ENCODE measurements at places on chromosomes 1 and 21. TPM values are rescaled to one million over a fixed set of nuclear protein-coding genes. Genes with fewer than 3 reads are reported as not detected.

Gene DIO1
- total RNA-seq, result not detected

Gene PRR9
- total RNA-seq, result not detected

Gene C8A
- total RNA-seq, result not detected

DNA sequence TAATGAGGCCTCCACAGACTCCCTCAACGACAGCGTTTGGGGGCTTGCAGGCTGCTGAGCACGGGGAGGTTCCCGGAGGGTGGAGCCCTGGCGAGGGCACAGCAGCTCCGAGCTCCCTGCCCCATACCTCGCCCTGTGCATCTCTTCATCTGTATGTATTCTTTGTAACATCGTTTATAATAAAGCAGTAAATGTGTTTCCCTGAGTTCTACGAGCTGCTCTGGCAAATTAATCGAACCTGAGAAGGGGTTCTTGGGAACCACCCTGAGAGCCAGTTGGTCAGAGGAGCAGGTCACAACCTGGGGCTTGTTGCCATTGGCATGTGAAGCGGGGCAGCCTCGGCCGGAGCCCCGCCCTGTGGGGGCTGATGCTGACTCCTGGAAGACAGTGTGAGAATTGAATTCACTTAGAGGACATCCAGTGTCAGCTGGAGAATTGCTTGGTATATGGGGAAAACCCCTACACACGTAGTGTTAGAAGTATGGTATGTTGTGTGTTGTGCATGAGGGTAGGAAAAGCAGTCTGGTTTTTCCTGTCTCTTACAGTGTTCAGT, 11.5 kb downstream of the SLC37A1 start:
- peak; percentile 16 for DNase-seq
- H3K27me3 ChIP-seq, result peaks cover 12% of the 10 kb centered on the region
- no peak overlapping the region for H3K4me3 ChIP-seq
- H3K36me3 ChIP-seq, result no peaks in the 10 kb centered on the region
- H3K27ac ChIP-seq, result no peak overlapping the region

GRCh38 chr1:8941906-8942305, 3.8 kb upstream of the CA6 start:
- H3K27ac ChIP-seq, result peak overlapping the region; percentile 29
- DNase-seq, result peak; percentile 88
- peaks cover 4% of the 10 kb centered on the region for H3K4me1 ChIP-seq
- H3K27me3 ChIP-seq, result no peaks in the 10 kb centered on the region
- no peak overlapping the region for H3K4me3 ChIP-seq
- no peaks in the 10 kb centered on the region for H3K36me3 ChIP-seq

Gene SERPINC1
- total RNA-seq, result not detected

Gene SPATA45
- total RNA-seq, result not detected

Gene UTS2
- not detected for total RNA-seq

- H3K36me3 ChIP-seq, result no peaks in the 10 kb centered on the region
- peak; percentile 83 for DNase-seq
- H3K4me1 ChIP-seq, result peaks cover 22% of the 10 kb centered on the region
These were observed 99.9 kb upstream of the TIAM1 start for GRCh38 chr21:31443736-31444521.

- DNase-seq, result no peak
- H3K27me3 ChIP-seq, result no peaks in the 10 kb centered on the region
- peaks cover 20% of the 10 kb centered on the region for H3K4me1 ChIP-seq
- H3K36me3 ChIP-seq, result peaks cover 41% of the 10 kb centered on the region
These were observed 31.8 kb downstream of the MEF2D start for GRCh38 chr1:156468693-156469345.
